ENCODE measurements at places on chromosomes 7 and 10. TPM values are rescaled to one million over a fixed set of nuclear protein-coding genes. Genes with fewer than 3 reads are reported as not detected.
A peak's percentile ranks its signal among the peaks of the same experiment; 100 is the strongest.

Gene HERC4
- total RNA-seq = 49.7 TPM

DNA sequence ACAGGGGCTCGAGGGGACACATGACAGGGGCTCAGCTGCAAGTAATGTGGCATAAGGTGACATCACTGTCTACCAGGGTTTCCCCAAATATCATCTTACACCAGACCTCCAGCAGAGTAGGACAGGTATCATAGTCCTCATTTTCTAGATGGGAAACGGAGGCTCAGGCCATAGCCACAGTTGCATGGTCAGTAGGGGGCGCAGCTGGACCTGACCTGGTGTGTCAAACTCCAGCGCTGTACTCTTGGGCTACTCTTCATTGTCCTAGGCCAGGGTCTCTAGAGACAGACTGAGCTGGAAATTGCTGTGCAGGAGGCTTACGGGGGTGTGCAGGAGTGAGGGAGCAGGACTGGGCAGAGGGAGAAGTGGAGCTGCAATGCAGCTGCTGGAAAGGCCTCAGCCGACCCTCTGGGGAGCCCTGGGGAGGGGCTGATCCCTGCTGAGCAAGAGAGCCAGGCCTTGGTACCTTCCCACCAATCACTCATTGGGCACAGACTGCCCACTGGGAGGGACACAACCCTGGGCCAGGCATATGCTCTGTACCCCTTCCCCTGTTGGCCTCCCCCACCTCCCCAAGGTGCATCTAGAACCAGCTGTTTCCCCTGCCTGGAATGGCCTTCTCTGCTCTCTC is 89.9 kb downstream of the CDH23 start:
- peak; percentile 47 for DNase-seq

DNA sequence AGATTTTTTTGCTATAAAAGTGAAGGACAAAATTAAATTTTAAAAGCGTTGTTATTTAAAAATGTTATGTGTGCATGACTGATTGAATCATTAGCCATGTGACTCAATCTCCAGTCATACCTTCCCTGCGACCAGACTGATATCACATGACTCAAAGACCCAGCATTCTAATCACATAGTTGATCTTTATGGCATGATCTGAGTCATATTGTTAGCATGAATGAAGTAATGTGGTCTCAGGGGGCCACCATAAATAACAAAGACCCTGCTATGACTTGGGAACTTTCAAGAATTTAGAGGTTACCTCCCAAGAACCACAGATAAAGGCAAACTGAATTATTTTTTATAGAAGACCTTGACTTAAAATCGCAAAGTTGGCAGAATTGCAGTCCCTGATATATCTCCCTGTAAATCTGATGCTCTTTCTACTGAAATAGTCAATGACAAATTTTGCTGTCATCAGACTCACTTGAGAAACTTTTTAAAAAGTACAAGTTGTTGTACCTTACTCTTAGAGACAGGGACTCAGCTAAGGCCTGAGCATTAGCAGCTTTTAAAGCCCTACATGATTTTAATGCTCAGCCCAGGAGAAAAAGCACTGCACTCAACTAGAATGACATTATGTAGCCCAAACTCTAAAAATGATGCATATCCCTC is 717.3 kb downstream of the XPNPEP1 start:
- peak; percentile 95 for DNase-seq

DNA sequence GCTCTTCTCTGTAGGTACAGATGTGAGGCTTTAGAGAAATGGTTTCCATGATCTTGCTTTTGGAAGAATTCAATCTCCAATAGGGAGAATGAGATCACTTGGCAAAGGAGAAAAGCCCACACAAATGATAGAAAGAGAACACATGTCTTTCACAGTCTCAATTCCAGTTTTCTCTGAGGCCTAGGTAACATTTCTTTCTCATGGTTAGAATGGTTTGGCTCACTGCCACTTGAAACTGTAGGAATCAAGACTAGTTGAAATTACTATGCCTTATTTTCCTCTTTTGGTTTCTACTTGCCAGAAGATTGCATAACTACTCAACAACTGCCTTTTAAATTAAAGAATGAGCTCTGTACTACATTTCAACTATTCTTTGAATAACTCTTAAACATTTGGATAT is 276.5 kb upstream of the TEX47 start:
- DNase-seq = no peak

- no peak for DNase-seq
Measured at GRCh38 chr7:44282601-44283171, 42.7 kb downstream of the CAMK2B start.
